ENCODE measurements at places on chromosomes 1 and 21.

- peak; percentile 13 for DNase-seq
These were observed 582 bp downstream of the ORC1 start for GRCh38 chr1:52403566-52404115.

DNA sequence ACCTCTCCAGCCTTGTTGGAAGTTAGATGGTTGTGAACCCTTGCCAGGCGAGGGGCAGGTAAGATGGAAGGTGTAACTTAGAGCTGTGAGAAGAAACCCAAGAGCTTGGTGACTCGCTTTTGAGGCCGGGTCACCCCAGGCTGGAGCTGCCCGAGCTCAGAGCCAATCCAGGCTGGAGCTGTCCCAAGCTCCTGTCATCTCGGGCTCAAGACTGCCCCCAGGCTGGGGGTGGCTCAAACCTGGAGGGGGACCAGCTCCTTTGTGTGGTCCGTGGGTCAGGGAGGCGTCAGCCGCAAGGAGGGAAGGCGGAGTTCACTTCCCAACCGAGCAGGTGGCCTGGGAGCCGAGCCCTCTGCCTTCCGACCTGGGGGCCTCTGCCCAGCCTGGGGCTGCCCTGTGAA, 2.0 kb downstream of the HUNK start:
- peak; percentile 31 for DNase-seq

- DNase-seq, result no peak
These were observed 91.4 kb downstream of the TAS1R2 start for GRCh38 chr1:18768086-18768485.

GRCh38 chr1:113540335-113540734, 150.0 kb downstream of the MAGI3 start:
- DNase-seq, result peak; percentile 18

GRCh38 chr1:197076585-197076984, 9.5 kb upstream of the F13B start:
- no peak for DNase-seq

GRCh38 chr1:152442301-152442700, 28.2 kb upstream of the CRNN start:
- no peak for DNase-seq

Measured in large intestine (tissue), 12 donors.